ENCODE measurements at places on chromosomes 5 and 9.

GRCh38 chr5:92518318-92518904 lies 1062.6 kb downstream of the NR2F1-AS1 start:
- DNase-seq, result peak; percentile 38

DNA sequence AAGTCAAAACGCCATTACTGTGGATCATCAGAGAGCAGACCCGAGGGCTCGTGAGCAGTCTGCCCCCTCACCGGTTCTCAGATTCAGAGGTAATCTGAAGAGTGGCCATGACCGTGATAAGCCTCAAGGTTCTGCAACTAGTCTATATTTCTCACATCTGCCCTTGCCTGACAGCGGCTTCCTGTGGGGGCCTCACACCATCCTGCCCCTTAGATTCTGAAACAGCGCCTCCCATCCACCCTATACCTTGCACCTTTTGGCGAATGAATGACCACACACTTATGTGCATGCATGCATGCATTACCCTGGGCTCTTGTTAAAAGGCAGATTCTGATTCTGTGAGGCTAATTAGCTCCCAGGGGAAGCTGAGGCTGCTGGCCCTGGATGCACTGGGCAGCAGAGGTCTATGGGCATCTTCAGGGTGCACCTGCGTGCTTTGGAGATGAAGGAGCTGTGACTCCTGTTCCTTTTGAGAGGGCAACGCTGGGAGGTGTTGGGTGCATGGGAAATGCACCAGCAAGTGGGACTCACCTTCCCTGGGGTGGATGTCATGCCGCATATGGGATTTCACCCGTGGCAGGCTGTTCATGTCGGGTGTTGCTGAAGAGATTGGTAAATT lies 7.8 kb upstream of the GADD45G start:
- DNase-seq, result no peak

- DNase-seq, result peak; percentile 65
Measured at GRCh38 chr5:36334315-36334714, 32.6 kb upstream of the RANBP3L start.

DNA sequence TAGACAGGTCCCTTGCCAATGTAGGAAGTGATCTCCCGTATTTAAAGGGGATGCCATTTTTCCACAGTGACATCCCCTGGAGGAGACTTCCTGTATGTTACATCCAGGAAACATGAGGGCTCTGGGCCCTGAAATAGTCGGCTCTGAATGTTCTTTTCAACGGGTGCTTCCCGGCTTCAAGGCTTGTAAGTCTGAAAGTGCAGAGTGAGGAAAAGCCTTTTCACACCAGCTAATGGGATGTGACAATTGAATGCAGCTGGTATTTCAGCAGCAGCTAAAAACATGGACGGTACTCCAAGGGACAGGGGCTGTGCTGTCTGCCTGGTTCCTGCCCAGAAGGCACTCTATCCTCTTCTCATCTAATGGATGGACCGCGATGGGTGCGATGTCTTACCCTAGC lies 1.4 kb downstream of the IL9 start:
- DNase-seq, result no peak

GRCh38 chr9:71752928-71753327 lies 15.4 kb downstream of the CEMIP2 start:
- no peak for DNase-seq

- no peak for DNase-seq
Measured at GRCh38 chr9:117303643-117304230, 111.1 kb downstream of the ASTN2 start.

GRCh38 chr5:2505217-2505616 lies 246.3 kb downstream of the IRX2 start:
- DNase-seq, result no peak

GRCh38 chr9:124330011-124330697 lies 72.4 kb downstream of the NEK6 start:
- no peak for DNase-seq

DNA sequence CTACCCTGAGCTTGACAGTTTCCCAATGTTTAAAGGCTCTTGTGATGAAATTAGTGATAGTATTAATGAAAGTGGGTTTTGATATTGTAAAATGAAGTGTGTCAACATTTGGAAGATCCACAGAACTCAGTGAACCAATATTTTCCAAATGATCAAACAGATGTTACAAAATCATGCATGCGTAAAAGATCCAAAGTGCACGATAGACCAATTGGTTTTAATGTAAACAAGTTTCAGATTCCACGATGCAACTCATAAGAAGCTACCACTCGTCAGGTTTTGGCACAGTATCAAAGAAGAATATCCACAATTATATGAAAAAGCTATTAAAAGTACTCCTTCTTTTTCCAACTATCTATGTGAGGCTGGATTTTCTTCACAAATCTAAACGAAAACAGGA lies 82.3 kb downstream of the SLC38A9 start:
- DNase-seq, result no peak

DNA sequence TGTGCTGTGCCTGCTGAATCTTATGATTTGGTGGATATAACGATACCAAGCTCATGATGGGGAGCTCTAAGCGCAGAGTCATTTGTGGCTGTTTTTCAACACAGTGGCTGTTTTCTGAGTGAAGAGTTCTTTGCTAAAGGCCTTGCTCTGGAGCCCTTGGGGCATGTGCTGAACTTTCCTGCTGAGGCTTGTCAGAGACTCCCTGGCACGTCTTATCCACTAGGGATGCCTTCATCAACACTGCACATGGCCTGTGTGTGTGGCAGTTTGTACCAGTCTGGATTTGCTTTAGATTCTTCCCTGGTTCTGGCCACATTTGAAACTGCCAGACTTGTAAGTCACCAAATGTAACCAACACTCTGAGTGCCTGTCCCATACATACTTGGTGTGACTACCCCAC lies 188.2 kb downstream of the DMRT2 start:
- DNase-seq, result no peak

GRCh38 chr5:20497356-20497755 lies 509.4 kb upstream of the CDH18 start:
- no peak for DNase-seq

DNA sequence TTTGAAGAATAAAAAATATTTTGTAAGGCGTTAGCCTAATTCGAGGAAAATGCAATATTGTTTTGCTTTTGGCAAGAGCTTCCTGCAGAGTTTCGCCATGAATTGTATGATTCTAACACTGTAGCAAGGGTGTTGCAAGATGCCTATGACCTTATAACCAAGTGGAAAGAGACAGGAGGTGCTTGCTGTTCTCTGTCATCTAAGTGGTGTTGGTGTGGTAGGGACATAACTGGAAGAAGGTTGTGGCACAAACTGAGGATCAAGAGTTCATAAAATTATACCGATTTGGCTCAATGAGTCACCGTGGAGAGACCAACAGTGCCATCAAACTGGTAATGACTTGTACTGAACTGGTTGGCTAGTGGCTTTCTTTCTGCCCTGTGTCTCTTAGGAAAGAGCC lies 6.3 kb downstream of the STC2 start:
- DNase-seq, result peak; percentile 86

DNA sequence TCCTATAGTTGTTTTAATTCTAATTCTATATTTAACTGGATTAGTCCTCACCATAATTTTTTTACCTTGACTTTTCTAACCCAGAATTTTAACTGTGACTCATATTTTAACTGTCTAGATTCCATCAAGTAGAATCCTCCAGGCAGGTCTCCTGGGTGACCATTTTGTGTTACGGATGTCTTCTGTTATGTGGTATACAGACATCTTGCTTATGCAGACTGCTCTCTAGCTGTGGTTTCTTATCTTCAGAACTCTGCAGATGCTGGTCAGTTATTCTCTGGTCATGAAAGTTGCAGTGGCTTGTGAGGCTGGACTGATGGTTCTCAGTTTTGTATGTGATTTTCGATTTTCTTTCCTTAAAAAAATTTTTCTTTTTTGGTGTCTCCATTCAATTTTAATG lies 139.4 kb downstream of the ATG10 start:
- no peak for DNase-seq

GRCh38 chr5:75023368-75024159 lies 28.8 kb downstream of the GCNT4 start:
- no peak for DNase-seq

DNA sequence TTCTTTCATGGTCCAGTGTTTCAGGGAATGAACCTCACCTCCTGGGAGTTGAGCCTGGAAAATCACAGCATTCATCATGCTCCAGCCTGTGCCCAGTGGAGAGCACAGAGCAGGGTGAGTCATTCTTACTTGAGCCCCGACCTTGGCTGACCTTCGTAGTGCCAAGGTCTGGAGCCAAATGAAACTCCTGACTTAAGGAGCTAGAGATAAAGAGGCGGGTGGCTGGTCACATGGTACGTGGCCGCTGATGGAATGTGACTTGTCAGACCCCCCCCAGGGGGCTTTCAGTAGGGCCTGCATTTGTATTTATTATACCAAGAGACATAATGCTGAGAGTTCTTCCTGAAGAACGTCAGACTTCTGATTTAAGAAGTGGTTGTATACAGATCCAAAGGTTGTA lies 15.0 kb upstream of the PIP5K1B start:
- DNase-seq, result no peak

DNA sequence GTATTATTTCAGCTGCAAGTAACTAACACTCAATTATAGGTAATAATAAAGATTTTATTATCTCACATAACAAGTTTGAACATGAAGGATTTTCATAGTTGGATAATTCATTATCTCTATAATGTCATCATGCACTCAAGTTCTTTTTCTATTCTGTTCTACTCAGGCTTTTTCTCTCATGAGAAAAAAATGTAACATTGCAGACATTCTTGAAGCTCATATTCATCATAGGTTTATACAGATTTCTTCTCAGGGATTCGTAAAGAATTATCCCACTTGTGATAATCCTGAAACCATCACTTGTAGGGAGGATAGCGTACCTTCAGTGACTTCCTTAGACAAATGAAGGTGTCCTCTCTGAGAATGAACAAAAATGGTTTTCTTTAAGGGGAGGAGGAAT lies 150.3 kb downstream of the XRCC4 start:
- peak; percentile 5 for DNase-seq

DNA sequence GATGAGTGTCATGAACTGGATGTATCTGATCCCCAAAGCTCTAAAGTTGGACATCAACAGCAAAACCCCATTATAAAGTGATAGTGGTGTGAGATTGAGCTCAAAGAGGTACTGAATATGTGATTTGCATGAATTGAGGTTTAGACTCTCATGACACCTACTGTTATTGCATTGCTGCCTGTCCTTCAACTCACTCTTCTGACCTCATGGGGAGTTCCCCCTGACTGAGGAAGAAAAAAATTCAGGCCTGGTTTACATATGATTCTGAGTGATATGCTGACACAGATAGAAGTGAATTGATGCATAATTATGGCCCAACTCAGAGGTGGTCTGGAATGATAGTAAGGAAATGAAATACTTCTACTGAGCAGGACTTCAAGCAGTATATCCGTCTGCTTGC lies 76.2 kb upstream of the CHD1 start:
- no peak for DNase-seq

GRCh38 chr5:57650360-57651069 lies 167.9 kb upstream of the ACTBL2 start:
- peak; percentile 70 for DNase-seq

- DNase-seq, result no peak
Measured at GRCh38 chr5:154097031-154097430, 58.3 kb downstream of the MFAP3 start.

DNA sequence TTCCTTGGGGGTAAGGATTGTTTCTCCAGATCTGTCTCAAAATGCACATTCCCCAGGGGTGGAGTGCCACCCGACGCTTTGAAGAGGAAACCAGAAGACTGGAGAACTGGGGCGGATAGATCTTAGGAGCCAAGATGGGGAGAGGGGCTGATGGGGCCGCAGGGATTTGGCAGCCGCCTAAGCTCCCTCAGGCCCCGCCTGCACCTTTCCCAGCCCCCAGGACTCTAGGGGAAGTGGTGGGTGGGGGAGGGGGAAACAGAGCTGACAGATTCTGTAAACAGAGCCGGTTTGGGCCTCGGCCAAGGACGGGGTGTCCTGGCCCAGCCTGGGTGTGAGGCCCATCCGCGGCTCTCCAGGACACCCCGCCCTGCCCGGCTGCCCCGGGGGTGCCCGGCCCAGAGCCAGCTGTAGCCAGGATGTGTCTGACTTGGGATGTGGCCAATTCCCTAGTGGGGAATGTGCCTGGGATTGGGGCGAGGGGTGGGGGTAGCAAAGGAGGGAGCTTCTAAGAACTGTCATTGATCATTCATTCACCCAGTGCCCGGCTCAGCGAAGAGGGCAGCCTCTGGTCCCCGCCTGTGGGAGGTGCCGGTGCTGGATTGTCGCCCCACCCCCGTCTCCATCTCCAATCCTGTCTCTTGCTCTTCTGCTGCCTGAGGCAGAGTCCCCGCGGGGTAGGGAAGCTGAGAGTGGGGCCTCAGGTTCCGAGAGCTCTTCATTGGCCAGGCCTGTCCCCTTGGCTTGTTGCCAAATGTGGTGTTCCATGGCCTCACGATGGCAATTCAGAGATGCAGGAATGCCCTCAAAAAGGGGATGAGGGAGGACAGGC lies 54.8 kb upstream of the CDKN2AIPNL start:
- peak; percentile 63 for DNase-seq

DNA sequence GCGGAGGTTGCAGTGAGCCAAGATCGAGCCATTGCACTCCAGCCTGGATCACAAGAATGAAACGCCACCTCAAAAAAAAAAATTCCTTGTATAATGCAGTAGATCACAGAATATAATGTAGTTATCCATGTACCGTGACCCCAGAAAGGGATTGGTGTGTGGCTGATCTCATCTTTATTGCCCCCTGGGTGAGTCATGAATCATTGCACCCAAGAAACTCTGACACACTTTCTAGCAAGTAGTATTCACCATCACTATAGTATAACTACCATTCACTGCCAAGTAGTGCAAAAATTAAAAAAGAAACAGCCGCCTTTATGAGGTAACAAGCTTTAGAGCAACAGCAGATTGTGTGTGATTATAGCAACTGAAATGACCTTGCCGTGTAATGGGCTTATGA lies 23.7 kb upstream of the ANKH start:
- no peak for DNase-seq

- DNase-seq, result no peak
Measured at GRCh38 chr5:176687881-176688280, 40.6 kb downstream of the TSPAN17 start.

DNA sequence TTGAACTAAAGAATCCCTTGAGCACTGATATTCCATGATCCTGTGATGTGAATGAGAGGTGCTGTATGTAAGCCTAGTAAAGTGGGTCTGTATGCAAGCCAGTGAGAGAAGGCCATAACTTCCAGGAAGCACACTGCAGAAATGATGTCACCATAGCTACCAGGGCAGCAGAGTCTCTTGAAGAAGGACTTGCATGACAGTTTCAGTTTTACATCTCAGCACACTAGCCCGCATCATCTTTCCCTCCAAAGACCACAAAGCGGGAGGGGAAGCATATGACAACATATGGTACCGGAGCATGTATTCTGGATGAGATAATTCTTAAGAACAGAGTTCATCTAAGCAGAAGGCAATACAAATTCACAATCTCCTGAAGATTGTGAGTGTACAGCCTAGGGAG lies 37.6 kb upstream of the MAST4 start:
- no peak for DNase-seq

DNA sequence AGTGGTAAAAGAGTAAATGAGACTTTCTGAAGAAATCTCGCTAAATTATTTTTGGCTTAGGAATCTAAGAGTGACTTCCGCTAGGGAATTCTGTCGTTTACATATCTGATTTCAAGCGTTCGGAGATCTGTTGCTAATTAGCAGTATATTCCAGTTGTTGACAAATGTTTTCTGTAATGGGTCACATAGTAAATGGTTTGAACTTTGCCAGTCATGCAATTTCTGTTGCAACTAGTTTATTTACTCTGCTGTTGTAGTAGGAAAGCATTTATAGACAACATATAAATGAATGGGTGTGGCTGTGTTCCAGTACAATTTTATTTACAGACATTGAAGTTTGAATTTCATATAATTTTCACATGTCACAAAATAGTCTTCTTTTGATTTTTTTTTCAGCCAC lies 57.4 kb upstream of the JAK2 start:
- peak; percentile 59 for DNase-seq
